ELR (cell line): ENCODE measurements at places on chromosomes 2 and 18.

- DNase-seq, result peak; percentile 66
Observed at GRCh38 chr2:75064691-75065396, 106.4 kb downstream of the POLE4 start.

DNA sequence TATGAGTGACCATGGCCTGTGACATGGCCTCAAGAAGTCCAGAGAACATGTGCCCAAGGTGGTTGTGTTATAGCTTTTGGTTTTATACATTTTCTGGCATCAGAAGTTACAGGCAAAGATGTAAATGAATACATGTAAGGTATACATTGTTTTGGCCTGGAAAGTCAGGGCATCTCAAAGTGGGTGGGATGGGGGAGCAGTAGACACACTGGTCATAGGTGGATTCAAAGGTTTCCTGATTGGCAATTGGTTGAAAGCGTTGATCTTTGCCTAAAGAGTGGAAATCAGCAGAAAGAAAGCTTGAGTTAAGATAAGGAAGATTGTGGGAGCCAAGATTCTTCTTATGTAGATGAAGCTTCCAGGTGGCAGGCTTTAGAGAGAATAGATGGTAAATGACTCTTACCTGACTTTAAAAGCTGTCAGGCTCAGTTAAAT lies 62.1 kb upstream of the DYNAP start:
- no peak for DNase-seq

DNA sequence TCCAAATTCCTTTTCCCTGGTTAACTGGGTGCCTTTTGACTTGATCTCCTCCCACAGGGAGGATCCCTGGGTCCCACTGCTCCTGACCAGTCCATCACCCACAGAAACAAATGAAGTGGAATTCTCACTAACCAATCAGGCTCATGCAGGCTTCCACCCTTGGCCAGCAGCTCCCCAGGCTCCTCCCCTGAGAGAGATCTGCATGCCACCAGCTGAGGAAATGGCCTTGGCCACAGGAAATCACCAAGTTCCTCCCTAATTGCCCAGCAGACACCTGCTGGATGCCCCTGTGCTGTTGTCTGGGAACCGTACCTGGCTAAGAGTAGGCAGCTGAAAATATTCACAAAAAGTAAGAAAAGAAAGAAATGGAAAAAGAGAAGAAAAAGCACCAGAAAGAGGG lies 207.4 kb downstream of the NCK2 start:
- no peak for DNase-seq

GRCh38 chr2:109117780-109118179 lies 11.2 kb upstream of the SH3RF3 start:
- no peak for DNase-seq

- DNase-seq, result no peak
Observed at GRCh38 chr2:217419055-217419671, 559.3 kb upstream of the TNP1 start.

DNA sequence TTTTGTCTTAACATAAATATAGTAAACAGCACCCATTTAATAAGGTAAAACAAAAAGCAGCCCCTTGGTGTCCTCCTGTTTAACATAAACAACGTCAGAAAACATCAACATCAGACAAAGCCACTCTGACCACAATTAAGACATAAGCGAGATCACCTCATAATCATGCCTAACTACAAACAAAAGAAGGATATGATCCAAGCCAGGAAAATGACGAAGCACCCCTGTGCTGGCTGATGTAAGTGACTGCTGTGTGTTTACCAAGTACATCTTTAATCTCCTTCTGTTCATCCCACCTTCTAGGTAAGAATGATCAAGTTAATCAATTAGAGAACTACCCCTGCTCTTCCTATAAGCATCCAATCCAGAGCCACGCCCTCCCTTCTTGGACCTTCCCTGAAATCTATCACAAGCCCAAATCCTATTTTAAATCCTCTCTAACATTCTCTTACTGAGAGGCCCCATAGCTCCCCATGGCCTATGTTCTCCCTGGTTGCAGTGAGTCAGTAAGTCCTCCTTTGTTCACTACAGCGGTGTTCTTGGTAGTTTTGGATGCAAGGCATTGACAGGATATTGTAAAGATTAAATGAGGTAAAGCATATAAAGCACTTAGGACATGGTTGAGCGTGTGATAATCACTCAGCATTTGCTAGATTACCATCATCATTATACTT lies 424.2 kb downstream of the TSN start:
- DNase-seq, result peak; percentile 14

GRCh38 chr18:6959110-6959509 lies 158.5 kb downstream of the LAMA1 start:
- no peak for DNase-seq

DNA sequence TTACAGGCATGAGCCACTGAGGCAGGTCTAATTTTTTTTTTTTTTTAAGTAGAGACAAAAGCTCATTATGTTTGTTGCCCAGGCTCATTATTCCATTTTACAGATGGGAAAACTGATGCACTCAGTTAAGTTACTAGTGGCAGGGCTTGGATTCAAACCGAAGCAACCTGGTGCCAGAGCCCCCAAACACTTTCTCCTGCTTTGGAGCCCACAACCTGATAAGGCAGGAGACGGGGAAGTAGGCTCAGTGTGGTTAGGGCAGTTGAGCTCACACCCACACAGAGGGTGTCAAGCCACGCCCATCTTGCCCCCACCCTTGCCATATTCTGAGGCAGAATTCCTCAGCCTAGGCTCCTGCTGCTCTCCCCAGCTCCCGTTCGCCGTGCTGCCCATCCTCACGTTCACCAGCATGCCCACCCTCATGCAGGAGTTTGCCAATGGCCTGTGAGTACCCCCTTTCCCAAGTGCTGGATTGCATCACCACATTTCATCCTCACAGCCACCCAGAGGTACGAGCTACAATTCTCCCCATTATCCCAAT lies 5.8 kb upstream of the CTDSP1 start:
- DNase-seq, result no peak

DNA sequence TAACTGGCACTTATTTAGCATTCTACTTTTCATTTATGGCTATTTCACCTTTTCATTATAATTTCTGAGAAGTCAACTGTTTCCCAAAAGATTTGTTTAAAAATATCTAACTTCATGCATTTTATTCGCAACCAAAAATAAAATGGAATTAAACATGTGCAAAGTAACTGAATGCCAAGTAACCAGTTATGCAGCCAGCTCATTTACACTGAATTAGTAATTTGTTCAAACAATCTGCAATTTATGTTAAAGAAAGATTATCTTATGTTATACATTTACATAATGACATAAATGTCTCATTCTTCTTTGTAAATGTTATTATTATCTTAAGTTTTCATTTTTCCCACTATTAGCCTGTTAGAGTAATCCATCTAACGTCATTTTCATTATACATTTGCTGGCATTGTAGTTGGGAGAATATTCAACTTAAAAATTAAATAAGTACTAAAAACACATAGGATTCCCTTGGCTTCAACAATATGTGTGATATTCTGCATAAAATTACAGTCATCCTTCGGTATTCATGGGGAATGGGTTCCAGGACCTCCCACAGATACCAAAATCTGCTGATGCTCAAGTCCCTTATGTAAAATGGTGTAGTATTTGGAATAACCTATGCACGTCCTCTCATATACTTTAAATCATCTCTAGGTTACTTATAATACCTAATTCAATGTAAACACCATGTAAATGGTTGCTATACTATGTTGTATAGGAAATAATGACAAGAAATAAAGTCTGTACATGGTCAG lies 43.7 kb upstream of the STAM2 start:
- no peak for DNase-seq

GRCh38 chr2:168712053-168712452 lies 90.4 kb upstream of the NOSTRIN start:
- DNase-seq, result no peak

- DNase-seq, result peak; percentile 87
Observed at GRCh38 chr18:63444580-63444979, 22.3 kb upstream of the VPS4B start.

- DNase-seq, result no peak
Observed at GRCh38 chr2:8234253-8234652, 447.6 kb upstream of the ID2 start.

GRCh38 chr2:9196637-9197036 lies 10.0 kb upstream of the ASAP2 start:
- DNase-seq, result no peak

GRCh38 chr2:238910751-238911351 lies 63.0 kb downstream of the TWIST2 start:
- no peak for DNase-seq

GRCh38 chr2:223048519-223048918 lies 3.5 kb upstream of the KCNE4 start:
- DNase-seq, result no peak

GRCh38 chr2:186594001-186594722 lies 4.3 kb downstream of the ITGAV start:
- no peak for DNase-seq

DNA sequence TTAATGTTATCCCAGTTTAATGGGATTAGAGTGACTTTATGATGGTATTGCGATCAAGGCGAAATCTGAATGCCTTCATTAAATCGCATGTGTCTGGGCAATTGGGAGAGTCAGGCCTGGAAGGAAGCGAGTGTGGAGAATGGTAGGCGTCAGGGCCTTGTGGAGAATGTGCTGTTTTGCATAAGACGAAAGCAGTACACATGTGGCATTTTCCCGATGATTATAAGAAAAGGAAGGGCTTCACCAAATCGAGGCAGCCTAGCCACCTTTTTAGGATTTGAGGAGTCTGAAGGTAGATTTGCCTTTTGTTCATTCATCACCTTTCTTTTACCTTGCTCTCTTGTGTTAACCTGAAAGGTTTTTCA lies 1.0 kb downstream of the ZNF532 start:
- no peak for DNase-seq

DNA sequence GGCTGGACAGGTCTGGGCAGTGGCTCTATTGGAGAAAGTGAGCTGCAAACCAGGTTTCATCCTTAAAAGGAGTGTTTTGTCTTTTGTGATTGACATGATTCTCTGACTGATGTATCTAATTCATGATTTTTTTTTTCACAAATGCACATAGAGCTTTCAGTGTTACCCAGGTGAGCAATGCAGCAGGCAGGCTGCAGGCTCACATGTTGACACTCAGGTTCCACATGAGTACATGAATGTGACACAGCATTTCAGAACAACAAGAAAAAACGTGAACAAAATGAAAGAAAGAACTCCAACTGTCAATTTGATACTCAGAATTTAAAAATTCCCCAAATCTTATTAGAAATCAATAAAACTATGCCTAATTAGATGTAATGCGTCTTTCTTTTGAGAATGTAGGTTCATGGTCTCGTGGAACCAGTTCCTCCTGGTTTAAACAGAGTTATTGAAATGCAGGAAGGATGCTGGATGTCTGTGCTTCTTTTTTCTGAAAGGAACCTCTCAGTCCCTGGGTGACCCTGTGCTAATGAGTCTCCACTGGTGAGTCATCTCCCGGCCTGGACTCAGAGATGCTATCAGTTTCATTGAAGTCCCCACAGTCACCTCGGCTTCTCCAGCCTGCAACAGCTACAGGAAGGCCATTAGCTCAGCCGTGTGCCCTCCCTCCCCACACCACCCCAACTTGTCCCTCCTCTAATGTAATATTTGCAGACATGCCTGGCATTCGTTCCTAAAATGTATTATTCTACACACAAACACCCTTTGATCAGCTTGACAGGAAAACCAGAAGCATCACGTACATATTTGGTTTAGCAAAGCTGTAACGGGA lies 430.4 kb downstream of the LPIN1 start:
- peak; percentile 88 for DNase-seq

DNA sequence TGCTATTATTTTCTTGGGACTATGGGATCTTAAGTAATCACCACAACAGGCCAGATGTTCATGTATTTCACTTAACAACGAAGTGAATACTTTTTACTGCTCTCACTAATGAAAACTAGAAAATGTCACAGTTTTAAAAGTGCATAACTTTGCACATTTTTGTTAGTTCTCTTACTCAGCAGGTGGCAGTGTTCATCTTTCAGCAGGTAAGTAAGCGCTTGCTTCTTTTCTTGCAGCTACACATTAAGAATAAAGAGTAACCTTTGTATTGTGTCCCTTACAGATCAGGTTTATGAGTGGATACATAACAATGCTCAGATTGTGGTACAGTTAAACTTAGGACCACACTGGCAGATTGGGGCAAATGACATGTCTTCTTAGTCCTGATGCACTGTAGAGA lies 61.0 kb downstream of the DAW1 start:
- no peak for DNase-seq

DNA sequence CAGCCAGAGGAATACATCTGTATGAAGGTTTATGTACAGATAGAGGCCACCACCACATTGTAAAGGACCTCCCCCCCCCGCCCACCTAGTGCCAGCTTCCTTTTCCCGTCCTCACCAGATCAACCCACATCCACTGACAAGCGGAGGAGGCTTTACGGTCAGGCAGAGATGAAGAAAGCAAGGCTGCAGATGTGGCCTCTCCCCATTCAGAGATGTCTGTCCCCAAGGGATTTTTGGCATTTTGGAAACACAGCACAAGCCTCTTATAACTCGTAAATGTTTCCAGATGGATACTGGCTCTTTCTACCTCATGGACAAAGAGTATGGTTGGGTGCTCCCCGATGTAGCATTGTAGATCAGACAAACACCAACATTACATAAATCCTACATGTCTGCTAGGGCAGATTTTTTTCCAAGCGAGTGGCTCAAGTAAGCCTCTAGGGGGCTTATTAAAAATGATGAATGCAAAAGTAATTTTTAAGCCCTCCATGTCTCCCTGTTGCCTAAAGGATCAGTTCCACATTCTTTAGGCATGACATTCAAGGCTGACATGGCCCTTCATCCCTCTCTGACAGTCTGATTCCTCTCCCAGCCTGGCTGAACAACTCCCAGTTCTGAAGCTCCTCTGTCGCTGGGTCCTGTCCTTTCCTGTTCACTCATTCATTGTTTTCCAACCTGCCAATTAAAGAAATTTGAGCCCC lies 11.7 kb downstream of the VIT start:
- peak; percentile 90 for DNase-seq

GRCh38 chr2:43038034-43038695 lies 188.2 kb downstream of the ZFP36L2 start:
- peak; percentile 89 for DNase-seq

GRCh38 chr2:96540136-96540535 lies 3.6 kb downstream of the ARID5A start:
- peak; percentile 96 for DNase-seq

GRCh38 chr2:176175709-176176607 lies 12.5 kb upstream of the HOXD1 start:
- no peak for DNase-seq

GRCh38 chr18:725646-726045 lies 13.2 kb upstream of the ENOSF1 start:
- DNase-seq, result no peak

- DNase-seq, result peak; percentile 55
Observed at GRCh38 chr2:88903749-88904353, 212.4 kb downstream of the RPIA start.

DNA sequence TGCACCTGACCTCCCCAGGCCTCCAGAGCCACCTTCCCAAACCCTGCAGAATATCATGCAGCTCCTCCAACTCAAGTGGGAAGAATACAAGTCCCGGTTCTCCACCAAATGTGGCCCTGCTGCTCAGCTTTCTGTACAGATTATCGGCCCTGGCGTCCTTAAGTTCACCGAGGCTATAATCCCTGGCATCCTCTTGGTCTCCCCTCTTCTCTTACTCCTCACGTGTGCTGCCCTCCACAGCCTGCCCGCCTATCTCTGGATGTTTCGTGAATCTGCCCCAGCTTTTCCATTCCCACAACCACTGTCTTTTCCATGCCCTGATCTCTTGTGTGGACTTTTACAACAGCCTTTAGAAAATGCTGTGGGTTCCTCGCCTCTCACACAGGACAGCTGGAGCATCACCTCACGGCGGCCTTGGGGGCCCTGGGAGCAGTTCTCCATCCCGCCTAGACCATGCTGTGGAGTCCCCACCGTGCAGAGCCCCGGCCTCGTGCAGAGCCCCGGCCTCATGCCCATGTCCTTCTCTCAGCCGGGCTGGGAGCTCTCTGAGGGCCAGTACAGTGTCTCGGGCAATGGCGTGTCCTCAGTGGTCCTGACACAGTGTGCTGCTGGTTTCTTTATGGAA lies 170.3 kb upstream of the PXDN start:
- DNase-seq, result no peak
